Psoas muscle (tissue), 8 donors: ENCODE measurements at places on chromosomes 11 and 22. TPM values are rescaled to one million over a fixed set of nuclear protein-coding genes. Genes with fewer than 3 reads are reported as not detected.

The BRSK2 gene
- polyA plus RNA-seq: 0.78 TPM

- DNase-seq: no peak
Measured at GRCh38 chr11:32326522-32326921, 108.8 kb downstream of the WT1 start.

GRCh38 chr11:15675683-15676082 lies 561.0 kb downstream of the INSC start:
- DNase-seq: no peak

DNA sequence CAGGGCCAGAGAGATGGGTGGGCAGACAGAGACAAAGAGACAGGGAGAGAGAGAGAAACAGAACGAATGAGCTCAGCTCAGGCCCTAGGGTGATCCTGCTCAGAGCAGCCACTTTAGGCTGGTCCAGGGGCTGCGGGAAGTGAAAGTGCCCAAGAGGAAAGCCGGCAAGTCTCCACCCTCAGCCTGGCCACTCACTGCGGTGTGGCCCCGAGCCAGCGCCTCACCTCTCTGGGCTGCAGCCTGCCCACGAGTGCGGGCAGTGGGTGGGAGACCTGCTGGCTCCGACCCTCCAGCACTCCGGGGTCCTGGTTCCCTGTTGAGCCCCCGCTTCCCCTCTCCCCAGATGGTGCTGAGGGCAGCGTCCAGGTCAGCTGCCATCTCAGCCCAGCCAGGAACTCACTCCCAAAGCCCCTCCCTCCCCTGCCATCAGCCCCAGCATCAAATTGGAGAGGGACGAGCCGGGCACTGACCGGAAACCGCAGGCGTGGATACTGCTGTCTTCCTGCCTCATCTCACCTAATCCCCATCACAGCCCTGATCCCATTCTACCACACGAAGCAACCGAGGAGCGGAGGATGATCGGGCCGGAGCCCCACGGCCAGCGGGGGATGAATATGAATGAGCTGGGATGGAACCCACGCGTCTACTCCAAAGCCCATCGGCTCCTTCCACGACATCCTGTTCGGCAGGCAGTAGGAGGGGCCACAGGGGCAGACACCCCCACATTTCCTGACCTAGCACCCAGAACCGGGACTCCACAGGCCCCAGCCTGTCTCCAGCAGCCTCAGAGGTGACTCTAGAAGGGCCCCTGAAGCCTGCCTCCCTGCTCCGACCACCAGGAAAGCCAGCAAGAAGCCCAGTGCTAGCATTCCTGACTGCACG lies 16.9 kb downstream of the ELFN2 start:
- DNase-seq: no peak
